ENCODE measurements at places on chromosomes 6 and 20.

GRCh38 chr6:139019722-139020121 is 8.8 kb upstream of the ABRACL start:
- DNase-seq, result no peak

GRCh38 chr20:59403261-59403961 is 103.0 kb downstream of the EDN3 start:
- no peak for DNase-seq

DNA sequence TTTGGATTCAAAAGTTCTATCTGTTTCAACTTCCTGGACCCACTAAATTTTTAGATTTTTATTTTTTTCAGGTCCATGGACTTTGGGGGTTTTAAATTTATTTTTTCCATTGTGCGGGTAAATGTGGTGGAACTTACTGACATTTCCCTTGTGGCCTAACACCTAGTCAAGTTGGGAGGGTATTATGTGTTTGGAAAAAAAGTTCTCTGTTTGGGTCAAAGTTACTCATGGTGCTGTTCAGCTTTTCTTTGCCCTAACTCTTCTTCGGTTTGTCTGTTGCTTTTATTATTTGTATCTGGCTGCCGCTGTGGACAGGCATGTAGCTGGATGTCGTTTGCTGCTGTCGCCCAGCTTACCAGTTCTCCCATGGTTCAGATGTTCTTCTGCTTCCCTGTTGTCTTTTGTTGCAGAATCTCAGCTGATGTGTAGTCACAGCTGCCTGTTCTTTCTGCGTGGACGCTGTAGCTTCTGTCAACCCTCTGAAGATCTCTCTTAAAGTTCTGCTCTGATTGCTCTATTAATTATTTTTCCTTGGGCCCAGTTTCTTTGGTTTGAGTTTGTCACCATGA is 7.9 kb downstream of the IGF2R start:
- no peak for DNase-seq

DNA sequence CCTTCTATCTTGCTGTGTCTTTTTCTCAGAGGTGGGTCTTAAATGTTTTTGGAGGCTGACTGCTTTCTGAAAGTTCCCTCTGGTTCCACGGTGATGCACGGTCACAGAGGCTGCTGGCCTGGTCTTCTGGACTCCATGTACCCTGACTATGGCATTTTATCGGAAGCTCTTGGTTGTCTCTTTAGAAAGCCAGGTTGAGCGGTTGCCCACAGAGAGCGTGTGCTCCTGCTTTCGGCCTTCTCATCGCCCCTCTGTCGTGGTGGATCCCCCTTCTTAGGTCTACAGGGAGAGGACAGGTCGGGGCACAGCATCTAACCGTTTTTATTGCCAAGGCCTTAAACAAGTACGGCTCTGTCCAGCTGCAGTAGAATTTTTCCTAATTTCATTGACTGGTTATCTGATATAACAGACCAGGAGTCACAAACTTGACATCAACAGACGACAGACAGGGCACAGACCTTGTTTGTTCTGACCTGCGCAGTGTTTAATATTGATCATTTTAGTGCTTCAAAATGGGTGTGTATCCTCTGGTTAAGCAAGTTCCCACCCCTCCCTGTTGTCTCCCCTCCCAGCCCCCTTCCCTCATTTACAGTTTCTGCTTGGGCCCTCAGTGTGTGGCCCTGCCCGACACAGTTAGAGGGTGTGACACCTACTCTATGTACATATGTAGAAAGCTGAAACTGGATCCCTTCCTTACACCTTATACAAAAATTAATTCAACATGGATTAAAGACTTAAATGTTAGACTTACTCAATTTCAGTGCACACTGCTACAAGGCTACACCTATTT is 24.7 kb downstream of the SYTL3 start:
- no peak for DNase-seq

DNA sequence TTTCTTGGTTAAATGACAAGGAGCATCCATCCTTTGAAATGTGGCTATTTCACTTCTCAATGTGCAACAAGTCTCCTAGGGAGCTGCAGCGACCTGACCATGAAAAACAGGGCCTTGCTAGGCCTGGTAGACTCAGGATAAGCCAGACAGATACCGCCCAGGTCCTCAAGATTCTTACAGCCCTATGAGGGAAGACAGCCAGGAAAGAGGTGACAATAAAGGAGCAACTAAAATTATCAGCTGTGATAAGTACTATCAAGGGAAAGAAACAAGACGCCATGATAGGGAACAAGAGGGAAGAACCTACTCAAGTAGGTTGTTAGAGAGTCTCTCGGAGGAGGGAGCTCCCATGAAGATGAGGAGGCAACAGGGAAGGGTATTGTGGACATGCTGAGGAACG is 51.4 kb upstream of the EMILIN3 start:
- DNase-seq, result no peak

Measured in NCI-H2081 (cell line).